Cortex of kidney (tissue), 1 donor: ENCODE measurements at places on chromosomes 7 and 10.

DNA sequence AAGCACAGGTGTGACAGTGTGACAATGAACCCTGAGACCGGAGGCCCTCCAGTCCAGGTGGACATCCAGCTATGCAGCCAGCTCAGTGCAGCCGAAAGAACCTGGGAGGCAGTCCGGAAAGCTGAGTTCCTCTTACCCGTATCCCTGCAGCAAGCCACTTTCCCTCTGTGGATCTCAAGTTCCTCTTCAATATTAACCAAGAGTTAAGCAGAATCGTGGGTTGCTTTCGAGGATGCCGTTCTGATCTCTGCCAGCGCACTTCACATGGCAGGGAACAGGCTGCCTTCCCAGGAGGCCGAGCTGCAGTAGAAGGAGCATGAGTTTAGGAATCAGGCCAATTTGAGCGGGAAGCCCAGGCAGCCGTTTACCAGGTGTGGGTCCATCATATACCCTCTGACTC lies 591.6 kb downstream of the SDK1 start:
- no peak for DNase-seq

DNA sequence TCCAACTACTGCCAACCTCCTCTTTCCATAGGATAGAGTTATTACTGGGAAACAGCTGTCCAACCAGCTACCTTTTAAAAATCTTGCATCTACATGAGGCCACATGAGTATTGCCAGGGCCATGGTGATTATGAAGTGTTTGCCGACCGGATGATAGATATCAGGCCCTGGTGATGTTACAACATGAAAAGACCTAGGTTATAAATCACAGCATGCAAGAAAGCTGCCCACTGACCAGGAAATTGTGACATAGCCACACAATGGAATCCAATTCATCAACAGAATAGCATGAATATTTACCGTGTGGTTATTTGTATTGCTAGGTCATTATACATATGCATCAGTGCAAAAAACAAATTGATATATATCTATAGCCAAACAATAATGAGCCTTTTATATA lies 517.0 kb downstream of the INHBA start:
- no peak for DNase-seq

GRCh38 chr10:80356989-80357850 lies 639 bp downstream of the DYDC2 start:
- no peak for DNase-seq

DNA sequence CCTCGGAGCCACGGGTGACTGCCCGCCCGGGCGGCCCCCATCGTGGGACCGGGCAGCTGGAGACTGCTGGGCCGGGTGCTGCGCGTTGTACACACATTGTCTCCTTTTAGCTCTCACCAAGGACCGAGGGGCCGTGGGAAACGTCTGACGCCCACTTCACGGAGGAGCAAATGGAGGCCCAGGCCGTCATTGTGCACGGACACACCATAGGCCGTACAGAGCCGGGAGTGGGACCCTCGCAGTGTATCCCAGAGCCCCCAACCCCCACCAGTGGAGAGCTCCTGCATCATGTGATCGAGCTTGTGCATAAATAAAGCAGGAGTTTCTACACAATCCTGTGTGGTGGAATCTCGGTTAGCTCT lies 722 bp downstream of the DENND10 start:
- DNase-seq, result no peak
